ENCODE measurements at places on chromosomes 2 and 18. TPM values are rescaled to one million over a fixed set of nuclear protein-coding genes. Genes with fewer than 3 reads are reported as not detected.

Gene SNED1
- 1.4 TPM for polyA plus RNA-seq

Gene SERPINB13
- polyA plus RNA-seq = not detected

Gene CYP27C1
- not detected for polyA plus RNA-seq

Gene INHBB
- not detected for polyA plus RNA-seq

Gene NLRC4
- polyA plus RNA-seq = not detected

Gene RAMP1
- 1.9 TPM for polyA plus RNA-seq

DNA sequence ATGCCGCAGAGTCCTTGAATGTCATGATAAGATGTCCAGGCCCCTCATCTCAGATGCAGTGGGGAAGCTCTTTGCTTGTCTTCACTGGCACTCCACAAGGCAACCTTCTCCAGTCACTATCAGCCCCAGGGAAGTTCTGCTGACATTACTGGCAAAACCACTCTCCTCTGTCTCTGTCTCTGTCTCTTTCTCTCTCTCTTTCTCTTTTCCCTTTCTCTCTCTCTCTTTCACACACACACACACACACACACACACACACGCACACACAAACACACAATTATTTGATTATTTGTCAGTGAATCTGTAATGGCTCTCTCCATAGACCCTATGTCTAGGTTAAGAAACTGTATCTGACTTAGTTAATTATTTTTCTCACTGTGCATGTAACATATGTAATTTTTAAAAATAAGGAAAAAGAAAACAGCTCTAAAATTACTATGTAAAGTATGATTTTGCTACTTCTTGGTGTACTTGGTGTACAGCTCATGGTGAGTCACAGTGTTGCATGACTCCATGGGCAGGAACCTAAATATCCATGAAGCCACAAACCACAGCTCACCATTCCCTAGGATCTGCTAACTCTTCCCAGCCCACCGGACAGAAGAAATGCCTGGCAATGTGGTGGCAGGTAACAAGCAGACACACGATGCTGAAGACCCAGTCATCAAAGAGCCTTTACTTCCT, 594.9 kb upstream of the ID2 start:
- H3K27me3 ChIP-seq = no peaks in the 10 kb centered on the region
- no peak overlapping the region for H3K27ac ChIP-seq
- DNase-seq = no peak

DNA sequence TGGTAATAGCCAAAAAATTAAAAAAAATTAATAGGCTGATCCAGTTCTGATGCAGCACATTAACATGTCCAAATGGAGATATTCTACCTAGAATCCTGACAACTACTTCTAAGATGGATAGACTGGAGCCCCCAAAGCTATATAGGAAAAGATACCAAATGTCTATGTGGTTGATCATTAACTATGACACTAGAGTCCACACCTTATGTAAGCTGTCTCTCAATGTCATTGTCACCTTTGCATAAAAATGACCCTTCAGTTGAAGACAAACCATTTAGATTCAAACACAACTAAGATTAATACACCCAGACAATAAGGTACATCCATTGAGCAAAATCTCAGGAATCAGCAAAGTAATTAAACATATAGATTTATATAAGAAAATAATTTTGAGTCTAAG, 14.6 kb downstream of the ZNF396 start:
- no peak overlapping the region for H3K4me3 ChIP-seq
- no peaks in the 10 kb centered on the region for H3K4me1 ChIP-seq
- H3K27ac ChIP-seq = no peak overlapping the region

GRCh38 chr2:203857656-203858055, 9.9 kb upstream of the CTLA4 start:
- H3K4me3 ChIP-seq = no peak overlapping the region
- no peak overlapping the region for H3K27ac ChIP-seq
- H3K36me3 ChIP-seq = no peaks in the 10 kb centered on the region
- H3K4me1 ChIP-seq = peaks cover 5% of the 10 kb centered on the region
- DNase-seq = no peak

- no peaks in the 10 kb centered on the region for H3K4me1 ChIP-seq
- no peak for DNase-seq
- no peak overlapping the region for H3K4me3 ChIP-seq
- no peaks in the 10 kb centered on the region for H3K27me3 ChIP-seq
- no peak overlapping the region for H3K27ac ChIP-seq
Measured at GRCh38 chr18:46319783-46320182, 215.6 kb downstream of the HAUS1 start.

DNA sequence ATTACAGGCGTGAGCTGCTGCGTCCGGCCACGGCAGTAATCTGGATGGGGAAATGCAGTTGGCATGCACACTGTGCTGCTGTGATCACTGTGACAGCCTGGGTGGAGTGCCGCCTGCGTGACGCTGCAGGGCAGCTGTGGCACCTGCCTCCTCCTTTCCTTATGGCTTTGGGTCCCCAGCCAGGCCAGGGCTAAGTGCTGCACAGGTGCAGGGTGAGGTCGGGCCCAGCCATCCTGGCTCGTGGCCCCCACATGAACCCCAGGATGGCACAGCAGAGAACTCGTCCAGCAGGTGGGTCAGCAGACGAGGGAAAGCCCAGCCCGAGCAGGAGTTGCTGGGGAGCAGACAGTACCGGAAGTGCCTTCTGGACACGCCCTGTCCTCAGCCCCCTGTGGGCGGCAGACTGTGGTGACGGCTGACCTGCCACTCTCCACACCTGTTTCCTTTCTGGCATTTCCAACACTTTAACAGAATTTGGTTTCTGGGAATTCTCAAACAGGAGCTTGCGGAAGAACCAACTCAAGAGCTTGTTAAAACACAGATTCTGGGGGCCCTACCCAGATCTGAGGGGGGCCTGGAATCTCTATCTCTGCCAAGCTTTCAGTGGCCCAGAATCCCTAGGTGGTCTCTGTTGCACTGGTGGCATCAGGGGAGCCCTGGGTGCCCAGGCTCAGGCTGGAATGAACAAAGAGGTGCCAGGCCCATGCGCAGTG, 16.9 kb downstream of the HS1BP3 start:
- no peaks in the 10 kb centered on the region for H3K27me3 ChIP-seq
- no peak for DNase-seq
- no peaks in the 10 kb centered on the region for H3K36me3 ChIP-seq
- H3K27ac ChIP-seq = no peak overlapping the region
- no peak overlapping the region for H3K4me3 ChIP-seq
- H3K4me1 ChIP-seq = no peaks in the 10 kb centered on the region
